ENCODE measurements at places on chromosomes 6 and 20.
A peak's percentile ranks its signal among the peaks of the same experiment; 100 is the strongest.

GRCh38 chr20:57498425-57499400 lies 26.2 kb downstream of the CTCFL start:
- DNase-seq: no peak

GRCh38 chr6:140178520-140178919 lies 804.1 kb upstream of the CITED2 start:
- DNase-seq: peak; percentile 82

DNA sequence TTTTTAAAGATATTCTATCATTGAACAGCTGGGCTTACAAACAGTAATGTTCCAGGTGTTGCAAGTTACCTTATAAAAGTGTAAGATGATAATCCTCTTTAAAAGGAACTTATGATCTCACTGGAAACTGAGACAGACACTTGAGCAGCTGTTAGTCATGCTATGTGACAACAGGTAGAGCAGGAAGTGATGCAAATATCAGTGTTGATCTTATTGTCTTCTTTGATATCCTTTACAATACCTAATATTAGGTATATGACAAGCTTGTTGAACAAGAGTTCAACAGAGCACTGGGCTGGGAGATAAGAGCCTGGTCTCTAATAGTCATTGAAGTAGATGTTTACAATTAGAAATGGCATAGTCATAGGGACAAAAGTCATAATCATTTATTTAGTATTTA lies 150.0 kb downstream of the UBE3D start:
- no peak for DNase-seq

DNA sequence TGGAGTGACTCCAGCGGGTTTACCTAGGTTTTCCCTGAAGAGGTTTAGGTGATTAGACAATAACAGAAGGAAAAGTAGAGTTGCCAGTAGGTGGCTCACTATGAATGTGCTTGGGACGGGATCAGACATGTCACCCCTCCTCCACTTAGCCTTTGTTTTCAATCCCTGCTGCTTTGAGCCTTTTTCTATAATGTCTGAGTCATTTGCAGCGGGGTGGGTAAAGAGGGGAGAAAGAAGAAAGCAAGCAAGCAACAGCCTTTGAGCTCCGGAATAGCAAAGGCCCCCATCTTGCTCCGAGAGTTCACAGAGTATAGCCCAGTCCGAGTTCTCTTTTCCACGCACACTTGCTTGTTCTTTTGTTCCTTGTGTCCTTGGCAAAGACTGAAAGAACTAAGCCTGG lies 129.1 kb downstream of the PACRG start:
- peak; percentile 58 for DNase-seq

- DNase-seq: no peak
Measured at GRCh38 chr6:44400572-44400971, 13.1 kb downstream of the CDC5L start.

- DNase-seq: peak; percentile 0
Measured at GRCh38 chr20:17281478-17281877, 54.6 kb downstream of the PCSK2 start.

GRCh38 chr6:8194490-8194889 lies 92.1 kb upstream of the EEF1E1 start:
- no peak for DNase-seq

GRCh38 chr6:66896415-66896814 lies 1189.4 kb upstream of the EYS start:
- DNase-seq: no peak
